Transverse colon (tissue), 4 donors: ENCODE measurements at places on chromosomes 7 and 10. TPM values are rescaled to one million over a fixed set of nuclear protein-coding genes. Genes with fewer than 3 reads are reported as not detected.

C10orf90 gene
- not detected for total RNA-seq

GRCh38 chr10:74988832-74989561, 122.5 kb upstream of the SAMD8 start:
- H3K4me3 ChIP-seq: no peak overlapping the region
- peaks cover 29% of the 10 kb centered on the region for H3K4me1 ChIP-seq
- no peaks in the 10 kb centered on the region for H3K36me3 ChIP-seq
- no peaks in the 10 kb centered on the region for H3K27me3 ChIP-seq
- DNase-seq: no peak
- peak overlapping the region; percentile 63 for H3K27ac ChIP-seq

GRCh38 chr7:150381785-150382122, 2.6 kb downstream of the ZNF775 start:
- H3K27ac ChIP-seq: peak overlapping the region; percentile 63
- peaks cover 90% of the 10 kb centered on the region for H3K4me1 ChIP-seq
- no peak for DNase-seq
- H3K36me3 ChIP-seq: no peaks in the 10 kb centered on the region

LAMB1 gene
- 70.3 TPM for total RNA-seq
